ENCODE measurements at places on chromosomes 11 and 22.

DNA sequence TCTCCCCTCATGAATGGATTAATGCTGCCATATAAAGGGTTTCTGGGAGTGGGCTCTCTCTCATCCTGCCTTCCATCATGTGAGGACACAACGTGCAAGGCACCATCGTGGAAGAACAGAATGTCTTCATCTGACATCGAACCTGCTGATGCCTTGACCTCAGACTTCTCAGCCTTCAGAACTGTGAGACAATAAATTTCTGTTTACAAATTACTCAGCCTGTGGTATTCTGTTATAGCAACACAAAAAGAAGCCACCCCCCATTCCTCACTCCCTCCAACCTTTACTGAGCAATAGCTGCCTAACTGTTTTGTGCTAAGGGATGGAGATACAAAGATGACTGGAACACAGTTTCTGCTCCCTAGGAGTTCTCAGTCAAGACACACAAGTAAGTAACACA lies 106.1 kb upstream of the PLET1 start:
- no peak for DNase-seq

DNA sequence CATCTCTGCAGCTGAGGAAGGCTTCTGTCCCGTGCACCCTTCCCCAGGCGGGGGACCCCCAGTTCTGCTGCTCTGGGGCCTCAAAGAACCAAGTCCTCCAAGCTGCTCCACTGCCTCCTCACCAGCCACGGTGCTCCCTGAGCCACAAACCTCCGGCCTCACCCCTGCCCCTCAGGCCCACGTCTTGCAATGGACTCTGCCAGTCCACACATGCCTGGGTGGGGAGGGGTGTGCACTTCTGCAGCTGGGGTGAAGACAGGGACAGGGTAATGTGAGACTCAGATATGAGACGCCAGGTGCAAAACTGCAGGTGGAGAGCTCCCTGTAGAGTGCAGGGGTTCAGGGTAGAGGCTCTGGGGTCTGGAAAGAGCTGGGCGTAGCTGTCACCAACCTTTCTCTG lies 3.2 kb upstream of the PTDSS2 start:
- DNase-seq = no peak

GRCh38 chr11:315051-315481 lies 1.2 kb downstream of the IFITM1 start:
- no peak for DNase-seq

GRCh38 chr11:66277471-66278362 lies at the start of gene CNIH2:
TSS of gene CNIH2 (plus strand) at chr11:66278175. CDS start at chr11:66278457, 282 bp downstream.
- no peak for DNase-seq

- DNase-seq = no peak
Observed at GRCh38 chr11:134483857-134484256, 71.8 kb upstream of the B3GAT1 start.

DNA sequence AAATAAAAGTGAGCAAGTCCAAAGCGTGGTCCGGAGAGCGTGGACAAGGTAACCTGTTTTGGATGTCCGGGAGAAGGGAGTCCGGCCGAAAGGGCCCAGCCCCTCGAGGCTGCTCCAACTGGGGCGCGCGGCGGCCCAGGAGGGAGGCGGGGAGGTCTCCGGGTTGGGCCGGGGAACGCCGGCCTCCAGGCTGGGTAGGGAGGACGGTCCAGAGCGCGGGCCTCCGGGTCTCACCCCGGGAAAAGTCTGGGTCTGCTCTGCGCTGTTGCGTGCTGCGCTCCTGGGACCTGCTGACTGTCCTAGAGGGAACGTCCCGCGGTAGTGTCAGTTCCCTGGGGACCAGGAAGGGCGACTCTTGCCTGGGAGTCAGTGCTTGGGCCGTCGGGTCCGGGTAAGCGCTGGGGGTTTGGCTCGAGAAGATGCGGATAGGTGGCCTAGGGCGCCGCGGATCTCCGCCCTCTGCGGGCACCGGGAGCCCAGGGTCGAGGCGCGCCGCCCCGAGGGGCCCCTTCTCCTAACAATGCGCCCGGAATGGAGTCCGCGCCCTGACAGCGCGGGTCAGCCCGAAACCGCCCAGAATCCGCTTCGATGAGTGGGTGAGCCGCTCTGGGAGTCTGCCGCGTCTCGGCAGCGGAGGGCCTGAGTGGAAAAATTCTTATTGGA lies 988 bp upstream of the FLI1 start:
- no peak for DNase-seq

DNA sequence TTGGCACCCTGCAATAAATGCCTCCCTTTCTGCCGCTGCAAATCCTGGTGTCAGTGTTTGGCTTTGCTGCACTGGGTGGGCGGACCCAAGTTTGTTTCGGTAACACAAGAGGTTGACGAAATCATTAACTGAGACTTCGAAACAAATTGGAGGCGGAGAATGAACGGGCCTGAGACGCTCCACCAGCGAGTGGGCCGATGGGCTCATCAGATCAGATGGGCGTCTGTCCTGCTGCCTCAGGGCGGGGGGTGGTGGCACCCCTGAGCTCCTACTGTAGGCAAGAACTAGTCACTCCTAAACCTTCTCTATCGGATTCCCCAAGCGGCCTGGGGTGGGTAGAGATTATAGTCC lies 918 bp upstream of the CAPN5 start:
- DNase-seq = no peak

DNA sequence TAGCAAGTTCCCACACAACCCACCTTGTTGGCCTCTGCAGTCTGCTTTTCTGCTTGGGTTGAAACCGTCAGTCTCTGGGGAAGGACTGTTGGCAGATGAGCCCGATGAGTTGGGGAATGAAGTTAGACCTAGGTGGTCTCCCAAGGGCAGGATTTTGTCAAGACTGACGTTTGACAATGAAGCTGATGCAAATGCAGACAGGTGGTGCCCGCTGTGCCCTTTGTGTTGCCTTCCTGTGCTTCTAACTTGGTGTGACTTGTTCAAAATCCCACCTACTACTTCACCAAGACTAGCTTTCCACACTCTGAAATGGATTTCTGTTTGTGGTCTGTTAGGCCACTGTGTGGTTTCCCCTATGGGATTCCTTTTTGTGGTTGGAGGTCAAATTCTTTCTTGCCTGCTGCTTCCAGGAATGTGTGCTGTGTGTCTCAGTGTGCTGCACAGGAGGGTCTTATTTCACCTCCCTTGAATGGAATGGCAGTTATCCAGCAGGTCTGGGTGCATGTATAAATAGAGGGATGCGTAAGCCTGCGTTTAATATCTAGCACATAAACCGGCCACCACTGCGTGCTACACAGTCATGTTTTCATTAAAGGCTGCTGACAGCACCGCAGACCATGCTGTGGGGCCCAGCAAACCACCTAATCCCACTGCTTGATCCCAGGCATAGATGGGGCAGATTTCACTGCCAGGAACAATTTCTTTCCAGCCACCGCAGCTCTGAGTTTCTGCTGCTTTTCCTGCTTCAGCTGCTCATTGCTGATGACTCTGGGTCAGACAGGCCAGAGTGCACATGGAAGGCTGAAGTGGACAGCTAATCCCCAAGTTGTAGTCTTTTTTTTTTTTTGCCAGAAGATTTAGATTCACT lies 44.8 kb downstream of the ADAMTS8 start:
- DNase-seq = no peak

GRCh38 chr11:104343578-104343977 lies 179.6 kb upstream of the PDGFD start:
- no peak for DNase-seq

- no peak for DNase-seq
Observed at GRCh38 chr11:68314203-68315170, 2.1 kb downstream of the LRP5 start.

- DNase-seq = no peak
Observed at GRCh38 chr11:129828301-129828836, 12.7 kb downstream of the TMEM45B start.

- no peak for DNase-seq
Observed at GRCh38 chr11:86698639-86699038, 26.2 kb upstream of the ME3 start.

- DNase-seq = no peak
Observed at GRCh38 chr11:71221821-71222220, 30.6 kb downstream of the SHANK2 start.

DNA sequence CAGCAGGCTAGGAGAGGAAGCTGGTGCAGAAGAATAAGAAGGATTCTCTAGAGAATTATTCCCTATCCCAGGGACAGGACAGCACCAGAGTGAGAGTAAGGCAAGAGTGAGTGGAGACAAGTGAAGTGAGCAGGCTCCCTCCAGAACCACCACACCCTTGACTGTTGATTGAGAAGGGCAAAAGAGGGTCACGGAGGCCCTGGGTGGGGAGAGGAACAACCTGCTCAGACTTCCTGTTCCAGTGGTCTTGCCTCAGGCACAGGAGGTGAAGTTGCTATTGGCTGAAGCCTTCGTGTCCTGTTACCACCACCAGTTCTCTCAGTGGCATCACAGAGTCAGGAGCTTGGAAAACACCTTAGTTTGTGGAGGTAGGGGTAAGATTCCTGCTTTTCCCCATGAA lies 51.7 kb upstream of the CCDC89 start:
- no peak for DNase-seq

GRCh38 chr11:17721242-17721999 lies 2.0 kb downstream of the MYOD1 start:
- no peak for DNase-seq

- DNase-seq = no peak
Observed at GRCh38 chr11:96218901-96219300, 124.1 kb downstream of the MAML2 start.

DNA sequence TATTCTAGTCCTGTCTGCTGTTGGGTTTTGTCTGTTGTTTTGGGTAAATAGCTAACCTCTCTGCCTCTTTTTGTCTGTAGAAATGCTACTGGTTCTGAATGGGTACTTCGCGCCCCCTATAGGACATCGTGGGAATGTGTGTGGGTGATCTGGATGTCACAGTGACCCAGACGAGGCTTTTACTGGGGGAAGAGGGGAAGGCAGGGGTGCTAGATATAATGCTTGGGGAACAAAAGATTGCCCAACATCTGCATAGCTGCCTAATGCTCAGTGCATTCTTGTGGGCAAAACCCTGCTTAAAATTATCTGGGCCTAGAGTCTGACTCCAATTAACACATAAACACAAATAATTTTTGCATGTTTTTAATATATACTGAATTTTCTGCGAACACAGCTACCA lies 57.7 kb downstream of the BMAL1 start:
- DNase-seq = no peak

- no peak for DNase-seq
Observed at GRCh38 chr22:31179345-31179744, 19.4 kb downstream of the RNF185 start.

DNA sequence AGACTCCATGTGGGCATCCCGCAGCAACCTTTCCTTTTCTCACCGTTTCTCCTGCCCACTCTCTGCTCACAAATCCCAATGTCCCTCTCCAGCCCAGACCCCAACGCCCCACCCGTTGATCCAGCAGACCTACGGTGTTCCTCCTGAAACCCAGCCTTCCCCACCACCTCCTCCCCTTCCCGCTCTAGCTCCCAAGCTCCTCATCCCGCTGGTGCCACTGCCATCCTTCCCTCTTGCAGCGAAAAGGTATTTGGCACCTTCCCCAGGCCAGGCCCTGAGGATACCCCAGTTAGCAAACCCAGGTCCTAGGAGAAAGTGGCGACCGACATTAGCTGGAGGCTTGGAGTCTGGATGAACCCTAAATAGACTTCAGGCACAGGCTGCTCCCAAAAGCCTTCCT lies 84.0 kb upstream of the RTL6 start:
- DNase-seq = no peak

DNA sequence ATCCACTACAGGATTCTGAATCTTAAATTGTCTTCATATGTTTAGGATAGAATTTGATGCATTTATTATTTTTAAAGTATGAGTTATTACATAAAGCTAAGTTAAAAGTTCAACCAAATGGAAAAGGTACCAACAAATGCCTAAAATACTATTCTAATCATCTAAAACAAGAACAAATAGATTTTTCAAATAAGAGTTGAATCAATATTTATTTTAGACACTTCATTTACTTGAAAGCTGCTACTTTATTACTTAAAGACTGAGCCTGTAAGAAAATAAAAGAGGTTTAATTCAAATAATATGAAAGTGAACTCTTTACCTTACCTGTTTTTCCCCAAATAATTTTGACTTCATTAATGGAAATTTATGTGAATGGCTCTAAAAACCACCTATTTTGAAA lies 16.9 kb downstream of the LDHAL6A start:
- no peak for DNase-seq

GRCh38 chr11:76181371-76181770 lies 24.9 kb downstream of the WNT11 start:
- no peak for DNase-seq

- DNase-seq = no peak
Observed at GRCh38 chr11:24567380-24567779, 70.5 kb downstream of the LUZP2 start.

- no peak for DNase-seq
Observed at GRCh38 chr11:26045082-26045481, 286.8 kb upstream of the ANO3 start.

GRCh38 chr11:503179-503981 lies 3.7 kb downstream of the RNH1 start:
- DNase-seq = no peak

DNA sequence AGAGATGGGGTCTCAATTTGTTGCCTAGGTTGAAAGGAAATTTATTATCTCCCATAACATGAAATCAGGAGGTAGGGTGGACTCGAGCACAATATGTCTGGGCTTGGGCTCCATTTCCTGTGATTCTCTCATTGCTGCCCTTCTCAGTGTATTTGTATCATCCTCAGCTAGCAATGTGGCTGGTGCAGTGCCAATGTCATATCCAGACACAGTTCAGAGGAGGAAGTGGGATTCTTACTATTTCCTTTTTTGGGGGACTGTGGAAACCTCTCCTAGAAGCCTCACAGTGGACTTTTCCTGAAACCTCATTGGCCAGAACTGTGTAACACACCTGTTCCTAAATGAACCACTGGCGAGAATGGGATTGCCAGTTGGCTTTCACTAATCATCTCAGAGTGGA lies 21.0 kb upstream of the SWAP70 start:
- DNase-seq = no peak

DNA sequence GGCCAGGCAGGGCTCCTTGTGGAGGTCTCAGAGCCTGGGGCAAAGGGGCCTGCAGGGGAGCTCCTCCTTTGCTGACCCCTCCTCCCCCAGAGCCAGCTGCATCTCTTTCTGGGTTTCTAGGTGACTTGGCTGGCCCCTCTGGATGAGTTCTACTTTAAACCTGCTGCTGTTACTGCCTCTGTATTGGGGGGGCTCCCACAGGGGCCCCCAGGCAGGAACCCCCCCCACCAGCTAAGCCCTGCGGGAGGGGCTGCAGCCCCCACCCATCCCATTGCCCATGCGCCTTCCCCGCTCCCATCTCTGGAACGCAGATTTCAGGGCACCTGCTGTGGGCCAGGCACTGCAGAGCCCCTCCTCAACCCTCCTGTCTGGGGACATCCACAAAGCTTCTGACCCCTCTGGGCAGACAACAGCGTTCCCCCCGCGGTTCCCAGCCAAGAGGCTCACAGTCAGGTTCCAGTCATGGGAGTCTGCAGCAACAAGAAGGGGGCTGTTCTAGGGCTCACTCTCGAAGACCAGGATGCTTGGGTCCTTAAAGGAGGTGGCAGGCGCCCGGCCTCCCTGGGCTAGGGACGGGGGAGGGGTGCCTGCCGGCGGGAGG lies 815 bp upstream of the PLCB3 start:
- no peak for DNase-seq

GRCh38 chr11:112179601-112180000 lies 4.3 kb downstream of the BCO2 start:
- DNase-seq = no peak
